ENCODE measurements at places on chromosomes 2 and 18.

DNA sequence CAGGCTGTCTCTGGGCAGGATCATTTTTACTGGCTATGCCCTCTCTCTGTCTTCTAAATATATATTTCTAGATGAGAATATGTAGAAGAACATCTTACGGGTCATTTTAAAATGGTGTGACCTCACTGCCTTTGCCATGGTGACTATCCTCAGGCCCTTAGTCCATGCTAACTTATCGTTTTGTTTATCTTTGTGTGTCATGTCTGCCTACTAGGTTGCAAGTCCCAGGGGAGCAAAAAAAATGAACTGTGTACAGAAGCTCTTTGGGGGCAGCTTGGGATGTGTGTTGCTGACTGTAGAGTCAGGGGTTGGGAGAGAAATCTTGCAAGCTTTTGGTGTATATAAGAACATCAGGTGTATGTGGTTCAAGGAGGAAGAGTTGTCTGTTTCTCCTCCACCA, 11.0 kb downstream of the CPSF3 start:
- H3K4me1 ChIP-seq, result no peaks in the 10 kb centered on the region
- no peak for DNase-seq
- H3K4me3 ChIP-seq, result no peak overlapping the region

DNA sequence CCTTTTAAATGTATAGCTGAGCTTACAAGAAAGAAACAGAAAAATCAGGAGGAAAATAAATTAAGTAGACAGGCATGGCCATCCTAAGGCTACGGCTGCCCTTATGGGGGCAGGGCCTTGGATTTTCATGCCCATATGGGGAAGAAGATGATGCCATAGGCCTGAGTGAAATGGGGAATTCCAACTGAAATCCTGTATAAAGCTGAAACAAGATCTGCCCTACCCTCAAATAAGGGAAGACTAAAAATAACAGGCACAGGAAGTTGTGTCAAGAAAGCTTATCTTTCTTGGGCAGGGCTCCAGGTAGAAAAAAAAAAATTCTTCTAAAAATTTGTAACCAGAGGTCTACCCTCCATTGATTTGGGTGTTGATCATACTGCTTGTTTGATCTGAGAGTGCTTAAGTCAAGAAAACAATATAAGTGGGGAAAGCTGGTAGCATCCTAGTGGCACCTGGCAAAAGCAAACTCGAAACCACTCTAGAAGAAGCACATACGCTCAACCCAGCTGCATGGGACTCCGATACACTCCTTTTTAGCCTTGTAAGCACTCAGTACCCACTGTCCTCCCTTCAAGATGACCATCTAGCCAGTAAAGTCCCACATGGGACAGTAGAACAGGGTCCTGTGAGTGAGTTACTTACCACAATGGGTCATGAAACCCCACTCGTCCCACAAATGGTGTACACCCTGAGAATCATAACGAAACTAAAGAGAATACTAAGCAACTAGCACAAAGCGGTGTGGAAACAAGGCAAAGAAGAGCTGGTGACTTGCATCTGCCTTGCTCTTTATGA, 22.3 kb downstream of the DNAH7 start:
- H3K36me3 ChIP-seq, result no peaks in the 10 kb centered on the region
- no peak overlapping the region for H3K27ac ChIP-seq
- no peak for DNase-seq

DNA sequence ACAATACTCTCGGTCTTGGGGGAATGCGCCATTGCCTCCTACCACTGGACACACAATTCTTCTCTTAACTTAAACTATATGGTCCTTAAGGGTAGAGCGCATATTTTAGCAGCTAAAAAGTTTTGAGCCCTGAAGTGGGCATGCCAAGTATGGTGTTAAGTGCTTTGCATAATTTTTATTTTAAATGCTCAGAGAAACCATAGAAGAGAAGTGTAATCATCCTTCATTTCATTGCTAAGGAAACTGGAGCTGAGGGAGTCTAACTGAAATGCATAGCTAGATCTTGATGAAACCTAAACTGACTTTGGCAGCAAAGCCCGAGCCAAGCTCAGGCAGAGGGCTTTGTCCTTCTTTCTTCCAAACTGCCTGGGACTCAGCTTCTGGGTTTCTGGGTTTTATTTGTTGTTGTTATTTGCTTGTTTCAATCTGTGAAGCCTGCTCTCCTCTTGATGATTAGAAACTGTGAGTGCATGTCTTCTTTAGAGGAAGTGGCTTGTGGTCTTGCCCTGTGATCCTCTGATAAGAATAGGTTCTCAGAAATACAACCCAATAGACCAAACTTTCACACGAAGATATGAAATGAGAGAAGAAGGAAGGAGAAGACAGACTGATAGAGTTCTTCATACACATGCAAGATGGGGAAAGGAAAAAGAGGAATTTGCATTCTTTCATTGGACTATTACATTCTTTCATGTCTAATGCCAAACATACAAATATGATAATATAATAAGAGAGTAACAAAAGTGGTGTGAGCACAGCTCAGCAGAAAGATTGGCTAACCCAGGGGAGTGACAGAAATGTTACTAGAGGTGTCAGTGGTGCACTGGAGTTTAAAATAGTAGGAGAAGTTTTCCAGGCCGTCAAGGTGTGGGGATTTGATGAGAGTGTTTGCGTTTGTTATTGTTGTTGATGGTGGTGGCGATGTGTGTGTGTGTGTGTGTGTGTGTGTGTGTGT, 7.5 kb upstream of the RNF144A start:
- no peak for DNase-seq
- peak overlapping the region; percentile 57 for H3K27ac ChIP-seq
- H3K36me3 ChIP-seq, result no peaks in the 10 kb centered on the region
- peak overlapping the region; percentile 75 for H3K4me3 ChIP-seq
- H3K27me3 ChIP-seq, result peaks cover 22% of the 10 kb centered on the region

DNA sequence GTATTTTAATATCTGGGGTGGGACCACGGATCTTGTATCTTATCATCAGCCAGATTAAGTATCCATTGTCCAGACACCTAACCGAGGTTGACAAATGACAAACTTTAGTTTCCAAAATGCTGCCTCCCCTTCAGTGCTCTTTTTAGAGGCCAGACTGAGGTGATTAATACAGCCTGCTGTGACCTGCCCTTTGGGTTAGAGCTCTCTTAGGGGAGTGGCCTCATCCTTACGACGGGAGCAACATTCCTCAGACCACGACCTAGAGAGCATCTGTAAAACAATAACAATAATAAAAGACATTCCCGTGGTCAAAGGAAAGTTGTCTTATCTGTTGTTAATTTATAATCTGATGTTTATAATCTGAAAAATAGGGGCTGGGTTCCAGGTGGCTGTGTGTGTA, 405.3 kb downstream of the LPIN1 start:
- no peak overlapping the region for H3K4me3 ChIP-seq
- DNase-seq, result no peak
- H3K27me3 ChIP-seq, result no peaks in the 10 kb centered on the region
- H3K4me1 ChIP-seq, result no peaks in the 10 kb centered on the region
- no peaks in the 10 kb centered on the region for H3K36me3 ChIP-seq

GRCh38 chr2:10811517-10811916, 1.1 kb downstream of the PDIA6 start:
- no peaks in the 10 kb centered on the region for H3K36me3 ChIP-seq
- H3K27ac ChIP-seq, result peak overlapping the region; percentile 80
- no peaks in the 10 kb centered on the region for H3K27me3 ChIP-seq
- peaks cover 44% of the 10 kb centered on the region for H3K4me1 ChIP-seq
- peak overlapping the region; percentile 88 for H3K4me3 ChIP-seq

- no peaks in the 10 kb centered on the region for H3K4me1 ChIP-seq
- H3K27me3 ChIP-seq, result peaks cover 30% of the 10 kb centered on the region
These were observed 2.1 kb downstream of the GCG start for GRCh38 chr2:162149940-162150339.

- H3K27ac ChIP-seq, result no peak overlapping the region
- H3K4me1 ChIP-seq, result peaks cover 26% of the 10 kb centered on the region
- DNase-seq, result no peak
- H3K36me3 ChIP-seq, result peaks cover 19% of the 10 kb centered on the region
- H3K4me3 ChIP-seq, result no peak overlapping the region
- no peaks in the 10 kb centered on the region for H3K27me3 ChIP-seq
These were observed 3.2 kb downstream of the NR4A2 start for GRCh38 chr2:156329031-156329926.

- H3K4me1 ChIP-seq, result peaks cover 42% of the 10 kb centered on the region
- peaks cover 1% of the 10 kb centered on the region for H3K27me3 ChIP-seq
- H3K27ac ChIP-seq, result peak overlapping the region; percentile 82
- peaks cover 30% of the 10 kb centered on the region for H3K36me3 ChIP-seq
- DNase-seq, result no peak
These were observed 654 bp downstream of the PIK3C3 start for GRCh38 chr18:41955688-41956087.

- peak overlapping the region; percentile 28 for H3K27ac ChIP-seq
- H3K36me3 ChIP-seq, result no peaks in the 10 kb centered on the region
- H3K4me3 ChIP-seq, result no peak overlapping the region
- peaks cover 37% of the 10 kb centered on the region for H3K4me1 ChIP-seq
- H3K27me3 ChIP-seq, result no peaks in the 10 kb centered on the region
These were observed 121.3 kb downstream of the MAP4K4 start for GRCh38 chr2:101818531-101819451.

- peaks cover 74% of the 10 kb centered on the region for H3K36me3 ChIP-seq
- H3K27ac ChIP-seq, result no peak overlapping the region
- DNase-seq, result no peak
- H3K4me1 ChIP-seq, result no peaks in the 10 kb centered on the region
- H3K4me3 ChIP-seq, result no peak overlapping the region
These were observed 68.8 kb downstream of the ADI1 start for GRCh38 chr2:3450385-3451010.

GRCh38 chr2:122168799-122169198, 413.3 kb downstream of the TSN start:
- H3K36me3 ChIP-seq, result no peaks in the 10 kb centered on the region
- H3K4me3 ChIP-seq, result no peak overlapping the region
- no peak for DNase-seq
- H3K27ac ChIP-seq, result no peak overlapping the region
- no peaks in the 10 kb centered on the region for H3K27me3 ChIP-seq

DNA sequence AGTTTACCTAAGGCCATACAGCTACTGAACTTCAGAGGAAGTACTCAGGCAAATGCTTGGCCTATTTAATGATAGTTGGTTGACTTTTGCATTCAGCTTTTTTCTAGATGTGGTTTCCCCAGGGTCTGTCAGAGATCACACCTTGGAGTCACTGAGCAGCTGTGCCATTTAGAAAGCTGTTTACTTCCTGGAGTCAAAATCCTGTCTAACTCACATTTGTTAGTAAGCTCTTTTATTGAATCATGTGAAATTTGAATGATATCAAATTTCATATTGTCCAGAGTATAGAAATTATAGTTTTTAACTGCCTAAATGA, 7.6 kb upstream of the TRIB2 start:
- no peaks in the 10 kb centered on the region for H3K27me3 ChIP-seq
- H3K27ac ChIP-seq, result peak overlapping the region; percentile 65
- DNase-seq, result no peak
- H3K4me1 ChIP-seq, result peaks cover 55% of the 10 kb centered on the region
- no peaks in the 10 kb centered on the region for H3K36me3 ChIP-seq

DNA sequence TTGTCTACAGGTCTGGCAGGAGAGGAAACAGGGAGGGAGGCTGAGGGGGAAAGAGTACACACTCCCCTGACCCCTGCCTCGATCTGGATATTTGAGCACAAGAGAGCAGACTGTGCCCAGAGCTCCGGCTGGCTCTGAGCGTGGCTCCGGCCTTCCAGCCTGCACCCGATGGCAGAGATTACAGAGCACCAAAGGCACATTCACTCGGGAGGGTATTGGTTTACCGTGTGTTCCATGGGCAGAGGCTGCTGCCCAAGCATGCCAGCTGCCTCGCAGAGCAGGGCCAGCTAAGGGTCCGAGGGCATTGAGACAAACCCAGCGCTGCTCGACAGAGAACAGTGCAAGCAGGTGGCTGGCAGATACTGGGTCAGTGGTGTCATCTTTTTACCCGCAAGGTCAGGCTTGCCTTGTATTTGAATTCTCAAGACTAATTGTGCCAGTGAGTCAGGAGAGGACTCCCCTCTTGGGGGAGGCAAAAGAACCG, 132.2 kb downstream of the TNS1 start:
- no peaks in the 10 kb centered on the region for H3K4me1 ChIP-seq
- H3K27me3 ChIP-seq, result no peaks in the 10 kb centered on the region
- no peak for DNase-seq
- H3K36me3 ChIP-seq, result no peaks in the 10 kb centered on the region

DNA sequence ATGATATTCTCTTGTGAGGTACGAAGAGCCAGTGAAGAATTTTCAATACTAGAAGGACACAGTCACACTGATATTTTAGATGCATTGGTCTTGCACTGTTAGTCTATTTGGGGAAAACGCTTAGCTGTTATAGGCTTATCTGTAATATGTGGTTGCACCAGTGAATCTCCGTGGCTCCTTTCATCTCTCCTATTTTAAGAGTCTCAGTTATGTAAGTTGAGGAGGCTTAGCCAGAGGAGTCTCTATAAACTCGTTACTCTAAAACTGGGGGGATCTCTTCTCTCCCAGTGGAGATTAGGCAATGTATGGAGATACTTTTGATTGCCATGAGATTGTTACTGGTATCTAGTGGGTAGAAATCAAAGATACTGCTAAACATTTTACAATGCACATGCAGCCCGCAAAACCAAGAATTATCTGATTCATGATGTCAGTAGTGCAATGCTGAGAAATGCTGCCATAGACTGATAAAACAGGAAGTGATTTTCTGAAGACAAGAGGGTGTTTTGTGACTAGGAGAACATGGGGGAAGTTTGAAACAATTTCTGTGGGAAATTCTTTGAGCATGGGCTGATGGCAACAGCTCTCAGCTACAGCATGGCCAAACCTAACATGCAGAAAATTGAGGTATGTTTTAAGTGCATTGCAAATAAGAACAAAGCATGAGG, 339.1 kb downstream of the SOX11 start:
- H3K27ac ChIP-seq, result no peak overlapping the region
- H3K27me3 ChIP-seq, result no peaks in the 10 kb centered on the region
- H3K4me1 ChIP-seq, result no peaks in the 10 kb centered on the region
- no peaks in the 10 kb centered on the region for H3K36me3 ChIP-seq

- no peaks in the 10 kb centered on the region for H3K27me3 ChIP-seq
- H3K4me1 ChIP-seq, result no peaks in the 10 kb centered on the region
These were observed 49.3 kb downstream of the RNF144A start for GRCh38 chr2:6966446-6966940.

DNA sequence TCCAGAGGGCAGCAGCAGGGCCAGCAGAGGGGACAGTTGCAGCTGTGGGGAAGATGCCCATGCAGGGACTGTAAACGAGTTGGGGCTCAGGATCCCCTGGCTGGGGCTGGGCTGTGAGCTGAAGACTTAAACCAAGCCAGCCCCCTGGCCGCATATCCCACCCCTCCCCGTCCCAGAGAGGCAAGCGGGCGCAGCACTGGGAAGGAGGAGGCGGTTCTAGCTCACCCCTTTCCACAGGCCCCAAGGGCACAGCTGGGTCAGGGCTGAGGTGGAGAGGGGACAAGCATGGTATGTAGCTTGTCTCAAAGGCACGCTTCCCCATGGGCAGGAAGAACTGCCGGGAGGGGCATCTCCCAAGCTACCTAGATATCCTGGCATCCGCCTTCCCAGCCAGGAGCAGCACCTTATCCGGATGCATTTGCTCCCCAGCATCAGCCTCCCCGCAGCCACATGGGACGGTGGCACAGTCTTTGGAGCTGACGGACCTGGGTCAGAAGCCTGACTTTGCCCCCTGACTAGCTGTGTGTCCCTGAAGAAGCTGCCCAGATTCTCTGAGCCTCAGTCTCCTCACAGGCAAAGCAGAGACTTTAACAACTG, 75.9 kb downstream of the TFCP2L1 start:
- H3K27ac ChIP-seq, result no peak overlapping the region
- DNase-seq, result no peak
- no peak overlapping the region for H3K4me3 ChIP-seq
- no peaks in the 10 kb centered on the region for H3K36me3 ChIP-seq
